Left kidney (tissue), 8 donors: ENCODE measurements at places on chromosomes 2 and 18. TPM values are rescaled to one million over a fixed set of nuclear protein-coding genes. Genes with fewer than 3 reads are reported as not detected.

The CGREF1 gene
- 5.4 TPM for polyA plus RNA-seq

GRCh38 chr2:120617055-120617454 is 118.6 kb upstream of the GLI2 start:
- DNase-seq = no peak

The ST8SIA3 gene
- not detected for polyA plus RNA-seq

The ERFE gene
- 7.2 TPM for polyA plus RNA-seq

The SERPINB10 gene
- 0.27 TPM for polyA plus RNA-seq

The ANTXR1 gene
- polyA plus RNA-seq = 82.4 TPM

DNA sequence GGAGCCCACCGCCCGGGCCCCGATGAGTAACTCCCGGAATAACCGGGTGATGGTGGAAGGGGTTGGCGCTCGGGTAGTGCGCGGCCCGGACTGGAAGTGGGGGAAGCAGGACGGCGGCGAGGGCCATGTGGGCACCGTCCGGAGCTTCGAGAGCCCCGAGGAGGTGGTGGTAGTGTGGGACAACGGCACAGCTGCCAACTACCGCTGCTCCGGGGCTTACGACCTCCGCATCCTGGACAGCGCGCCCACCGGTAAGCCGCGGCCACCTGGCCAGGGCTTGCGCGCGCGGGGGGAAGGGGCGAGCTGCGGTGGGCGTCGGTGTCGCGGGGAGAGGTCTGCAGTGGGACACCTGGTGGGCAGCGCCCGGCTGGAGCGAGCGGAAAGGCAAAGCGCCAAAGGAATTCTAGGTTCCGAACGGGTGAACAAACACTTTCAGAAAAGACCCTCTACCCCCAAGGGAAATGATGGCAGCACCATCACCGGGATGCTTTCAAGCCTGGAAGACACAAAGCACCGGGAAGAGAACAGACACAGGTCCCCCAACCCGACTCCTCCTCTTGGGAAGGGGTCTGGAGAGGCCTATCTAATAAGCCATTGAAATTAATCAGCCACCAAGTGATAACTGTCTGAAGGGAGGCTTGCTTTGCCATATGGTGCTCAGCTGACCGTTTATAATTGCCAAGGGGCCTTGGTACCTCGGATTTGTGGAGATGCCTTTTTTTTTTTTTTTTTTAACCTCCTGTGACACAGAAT is 1.1 kb downstream of the MIB1 start:
- DNase-seq = peak; percentile 34

- no peak for DNase-seq
Measured at GRCh38 chr18:23243178-23243577, 107.9 kb downstream of the CABLES1 start.

DNA sequence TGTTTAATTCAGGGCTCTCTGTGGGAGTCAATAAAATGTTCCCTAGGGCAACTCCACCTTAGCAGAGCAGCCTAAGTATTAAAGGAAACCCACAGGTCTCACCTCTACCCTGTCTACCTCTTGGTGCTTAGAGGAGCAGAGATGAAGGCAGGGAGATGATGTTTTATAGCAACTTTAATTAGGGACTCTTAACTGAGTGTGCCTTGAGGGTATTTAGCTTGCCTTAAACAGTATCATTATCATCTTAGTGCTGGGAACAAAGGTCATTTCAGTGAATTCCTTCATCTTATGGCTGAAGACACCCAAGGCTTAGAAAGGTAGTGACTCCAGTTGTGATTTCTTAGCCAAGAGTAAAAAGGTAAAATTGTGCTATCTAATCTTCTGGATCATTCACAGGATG is 26.7 kb downstream of the VIL1 start:
- no peak for DNase-seq

The LOXHD1 gene
- 1.4 TPM for polyA plus RNA-seq

DNA sequence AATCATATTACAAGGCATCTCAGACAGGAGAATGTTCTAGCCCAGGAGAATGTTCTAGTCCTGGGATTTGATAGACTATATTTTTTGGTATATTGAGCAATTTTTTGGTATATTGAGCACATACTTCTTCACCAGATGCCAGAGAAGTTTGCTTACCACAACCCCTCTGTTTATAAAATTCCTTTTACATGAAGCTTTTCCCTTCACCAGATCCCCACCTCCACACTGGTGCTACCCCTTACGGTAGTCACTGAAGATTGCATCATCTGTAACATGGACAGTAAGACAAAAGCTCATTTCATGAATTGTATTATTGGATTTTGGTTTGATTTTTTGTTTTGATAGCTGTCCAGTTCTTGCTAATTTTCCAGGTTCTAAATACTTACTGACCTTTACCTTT is 7.2 kb upstream of the HNMT start:
- no peak for DNase-seq

The TDRD15 gene
- not detected for polyA plus RNA-seq

DNA sequence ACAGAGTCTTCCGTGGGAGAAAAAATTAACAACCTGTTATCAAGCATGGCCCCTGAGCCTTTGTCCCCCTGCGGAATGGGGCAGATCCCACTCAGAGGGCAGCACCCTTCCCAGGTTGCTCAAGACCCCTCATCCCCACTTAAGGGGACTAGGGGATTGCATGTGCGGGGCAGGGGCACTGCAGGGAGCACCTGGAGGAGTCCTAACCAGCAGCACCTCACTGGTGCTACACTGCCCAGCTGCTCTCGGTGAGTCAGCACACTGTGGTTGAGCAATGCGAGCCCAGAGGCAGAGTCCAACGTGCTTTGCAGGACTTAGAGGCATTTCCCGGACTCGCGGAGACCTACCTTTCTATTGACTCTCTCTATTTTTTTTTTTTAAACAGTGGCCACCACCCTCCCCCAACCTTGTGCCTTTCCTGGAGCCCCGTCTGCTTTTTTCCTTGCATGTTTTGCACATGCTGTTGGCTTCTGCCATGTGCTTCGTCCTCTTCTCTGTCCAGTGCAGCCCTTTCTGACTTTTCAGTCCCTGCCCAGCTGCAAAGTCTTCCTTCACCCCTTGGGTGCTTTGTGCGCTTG is 74.0 kb downstream of the IL1R2 start:
- no peak for DNase-seq

The CFC1 gene
- not detected for polyA plus RNA-seq

The POTEI gene
- 0.08 TPM for polyA plus RNA-seq

The INHBB gene
- not detected for polyA plus RNA-seq

The CNDP2 gene
- polyA plus RNA-seq = 298 TPM

- no peak for DNase-seq
Measured at GRCh38 chr2:150643114-150643725, 155.8 kb upstream of the RND3 start.

GRCh38 chr2:170224692-170225294 is 46.8 kb downstream of the MYO3B start:
- no peak for DNase-seq

DNA sequence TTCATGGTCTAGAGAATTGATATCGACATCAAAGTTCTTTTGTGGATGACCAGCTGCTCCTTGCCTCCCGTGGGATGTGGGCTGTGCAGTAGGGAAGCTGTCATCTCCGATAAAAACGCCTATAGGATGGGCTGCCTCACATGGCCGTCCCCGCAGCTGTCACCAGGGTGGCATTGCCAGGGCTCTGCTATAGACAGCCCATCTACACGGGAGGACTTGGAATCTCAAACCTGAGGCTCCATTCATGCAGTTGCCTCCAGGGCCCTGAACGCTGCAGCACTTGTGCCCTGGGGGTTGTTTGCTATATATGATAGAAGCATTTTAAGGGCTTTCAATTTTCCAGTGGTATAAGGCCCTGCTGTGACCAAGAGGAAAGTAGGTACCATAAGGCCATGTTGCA is 183.1 kb downstream of the MYCN start:
- DNase-seq = no peak

GRCh38 chr2:32949260-32949659 is 2.5 kb downstream of the LTBP1 start:
- DNase-seq = no peak

DNA sequence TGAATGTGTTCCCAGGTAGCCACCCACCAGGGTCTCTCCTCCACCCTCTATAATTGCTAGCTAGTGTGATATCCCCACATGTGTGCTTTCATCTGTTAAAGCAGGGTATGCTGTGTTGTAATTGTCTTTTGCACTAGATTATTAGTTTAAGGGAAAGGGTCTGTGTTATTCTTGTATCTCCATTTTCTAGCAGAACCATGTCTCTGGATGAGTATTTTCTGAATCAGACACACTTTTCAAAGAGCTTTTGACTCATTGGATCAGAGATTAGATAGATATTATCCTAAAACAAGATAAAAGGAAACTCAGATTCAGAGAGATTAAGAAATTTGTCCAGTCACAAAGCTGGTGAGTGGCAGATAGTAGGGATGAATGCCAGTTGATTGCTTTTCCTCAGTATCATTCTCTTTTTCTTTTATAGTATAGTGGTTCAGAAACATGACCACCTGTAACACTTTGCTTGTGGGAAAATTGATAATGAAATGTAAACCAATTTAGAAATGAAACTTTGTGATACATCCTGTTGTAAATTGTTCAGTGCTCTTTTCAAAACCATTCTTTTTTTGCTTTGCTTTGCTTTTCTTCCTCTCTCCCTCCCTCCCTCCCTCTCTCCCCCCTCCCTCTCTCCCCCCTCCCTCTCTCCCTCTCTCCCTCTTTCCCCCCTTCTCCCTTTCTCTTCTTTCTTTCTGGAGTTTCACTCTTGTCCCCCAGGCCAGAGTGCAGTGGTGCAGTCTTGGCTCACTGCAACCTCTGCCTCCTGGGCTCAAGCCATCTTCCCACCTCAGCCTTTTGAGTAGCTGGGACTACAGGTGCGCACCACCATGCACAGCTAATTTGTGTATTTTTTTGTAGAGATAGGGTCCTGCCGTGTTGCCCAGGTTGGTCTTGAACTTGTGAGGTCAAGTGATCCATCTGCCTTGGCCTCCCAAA is 7.4 kb downstream of the MIB1 start:
- no peak for DNase-seq

DNA sequence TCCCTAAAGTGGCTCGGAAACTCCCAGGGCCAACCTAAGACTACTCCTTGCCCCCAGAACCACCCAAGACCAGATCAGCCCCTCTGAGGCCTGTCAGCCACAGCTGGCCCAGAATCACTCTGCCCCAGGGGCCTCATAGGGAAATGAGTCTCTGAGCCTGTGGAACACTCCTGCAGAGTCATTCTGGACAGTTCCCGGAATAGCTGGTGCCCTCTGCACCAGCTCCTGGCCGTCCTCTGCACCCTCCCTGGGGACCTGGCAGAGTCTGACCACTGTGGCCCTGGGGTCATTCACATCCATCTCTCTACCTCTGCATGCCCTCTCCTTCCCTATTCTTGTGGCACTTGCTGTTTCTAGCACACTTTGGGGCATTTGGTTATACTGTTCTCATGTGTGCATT is 14.6 kb upstream of the TMEM214 start:
- no peak for DNase-seq

DNA sequence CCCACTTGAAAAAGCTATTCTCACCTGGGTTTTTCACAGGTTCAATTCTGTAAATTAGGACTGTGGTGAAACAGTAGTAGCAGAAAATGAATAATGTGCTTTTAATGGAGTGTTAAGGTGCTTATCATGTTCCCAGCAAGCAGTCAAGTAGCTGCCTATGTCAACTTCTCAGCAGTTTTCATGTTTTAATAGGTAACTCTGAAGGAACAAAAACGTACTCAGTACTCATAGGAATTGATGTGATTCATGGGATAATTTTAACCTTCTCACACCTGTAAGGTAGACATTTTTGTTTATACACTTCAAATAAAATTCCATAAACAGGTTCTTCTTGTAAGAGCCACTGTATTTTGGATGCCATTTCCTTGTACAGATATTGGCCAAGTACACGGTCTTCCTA is 801.6 kb downstream of the MBD2 start:
- no peak for DNase-seq

- DNase-seq = no peak
Measured at GRCh38 chr2:60366135-60366712, 187.2 kb downstream of the BCL11A start.

DNA sequence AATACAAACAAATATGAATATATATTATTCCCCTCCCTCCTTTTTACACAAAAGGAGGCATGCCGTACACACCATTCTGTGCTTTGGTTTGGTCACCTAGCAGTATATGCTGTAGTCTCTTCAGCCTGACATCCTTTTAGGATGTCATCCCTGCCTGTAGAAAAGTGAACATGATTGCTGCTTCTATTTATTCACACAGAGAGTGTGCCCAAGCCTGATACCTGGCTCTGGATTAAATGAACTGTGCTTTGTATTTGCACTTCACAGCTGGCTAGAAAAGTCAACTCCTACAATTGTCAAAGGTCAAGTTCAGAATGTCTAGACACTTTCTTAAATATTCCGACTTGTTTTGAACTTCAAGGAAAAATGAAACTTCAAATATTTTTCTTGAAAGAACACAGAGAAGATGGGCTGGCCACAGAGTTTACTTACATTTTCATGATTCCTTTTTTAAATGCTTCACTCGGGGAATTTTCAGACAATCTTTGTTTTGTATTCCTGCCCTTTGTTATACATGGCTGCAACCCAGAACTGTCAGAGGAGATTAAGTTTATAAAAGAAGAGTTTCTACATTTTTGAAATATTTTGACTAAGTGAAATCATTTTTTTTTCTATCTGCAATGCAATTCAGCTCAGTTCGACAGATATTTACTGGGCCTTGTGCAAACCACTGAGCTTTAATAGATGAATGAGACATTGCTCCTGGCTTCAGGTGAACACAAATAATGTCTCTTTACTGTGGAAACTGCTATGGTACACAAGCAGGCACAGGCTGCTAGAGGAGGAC is 33.5 kb downstream of the DAPL1 start:
- no peak for DNase-seq

GRCh38 chr2:135875491-135876065 is 665 bp downstream of the MCM6 start:
- peak; percentile 52 for DNase-seq

DNA sequence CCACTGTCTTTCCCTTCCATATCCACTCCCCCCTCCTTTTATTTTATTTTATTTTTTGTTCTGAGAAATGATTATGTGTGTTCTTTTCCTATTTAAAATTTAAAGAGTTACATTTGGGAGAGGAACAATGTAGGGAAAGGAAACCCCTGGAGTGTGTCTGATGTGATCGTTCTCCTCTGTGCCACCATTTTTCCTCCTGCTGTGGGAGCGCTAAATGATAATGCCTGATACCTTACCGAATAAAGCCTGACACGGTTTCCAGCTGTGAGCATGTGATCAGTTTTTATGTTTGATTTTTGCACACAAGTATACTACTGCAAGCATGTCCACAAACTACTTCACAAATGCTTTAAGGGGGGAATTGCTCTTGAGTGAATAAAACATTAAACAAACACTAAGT is 317.8 kb upstream of the FANCL start:
- DNase-seq = no peak

DNA sequence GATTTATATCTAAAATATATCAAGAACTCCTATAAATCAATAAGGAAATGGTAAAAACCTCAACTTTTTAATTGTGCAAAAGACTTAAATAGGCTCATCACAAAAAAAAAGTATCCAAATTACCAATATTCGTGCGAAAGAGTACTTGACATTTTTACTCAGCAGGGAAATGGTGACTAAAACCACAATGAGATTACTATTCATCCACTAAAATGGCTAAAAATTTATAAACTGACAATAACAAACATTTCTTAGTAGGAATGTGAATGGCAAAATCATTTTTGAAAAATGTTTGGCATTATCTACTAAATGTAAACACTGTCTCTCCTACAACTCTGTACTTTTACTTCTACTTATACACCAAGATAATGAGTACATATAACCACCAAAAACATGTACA is 184.8 kb upstream of the RND3 start:
- no peak for DNase-seq

GRCh38 chr2:169965495-169965894 is 138.2 kb downstream of the UBR3 start:
- DNase-seq = no peak

The CYP26B1 gene
- 13.8 TPM for polyA plus RNA-seq

- DNase-seq = peak; percentile 46
Measured at GRCh38 chr2:39435741-39436591, 1.1 kb downstream of the MAP4K3 start.

- no peak for DNase-seq
Measured at GRCh38 chr2:191443446-191443845, 198.2 kb downstream of the MYO1B start.
